ENCODE measurements at places on chromosomes 5 and 9.
A peak's percentile ranks its signal among the peaks of the same experiment; 100 is the strongest.

DNA sequence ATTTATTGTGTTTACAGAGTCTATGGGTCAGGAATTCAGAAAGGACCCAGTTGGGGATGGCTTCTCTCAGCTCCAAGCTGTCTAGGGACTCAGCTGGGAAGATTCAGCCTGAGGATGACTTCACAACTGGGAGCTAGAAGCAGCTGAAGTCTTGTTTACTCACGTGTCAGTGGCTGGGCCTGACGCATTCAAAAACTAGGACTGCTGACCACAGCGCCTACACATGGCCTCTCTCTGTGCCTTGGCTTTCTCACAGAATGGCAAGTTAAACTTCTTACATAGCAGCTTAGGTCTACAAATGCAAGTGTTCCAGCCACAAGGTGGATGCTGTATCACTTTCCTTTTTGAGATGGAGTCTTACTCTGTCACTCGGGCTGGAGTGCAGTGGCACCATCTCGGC is 16.3 kb upstream of the PPP2CA start:
- DNase-seq, result no peak

DNA sequence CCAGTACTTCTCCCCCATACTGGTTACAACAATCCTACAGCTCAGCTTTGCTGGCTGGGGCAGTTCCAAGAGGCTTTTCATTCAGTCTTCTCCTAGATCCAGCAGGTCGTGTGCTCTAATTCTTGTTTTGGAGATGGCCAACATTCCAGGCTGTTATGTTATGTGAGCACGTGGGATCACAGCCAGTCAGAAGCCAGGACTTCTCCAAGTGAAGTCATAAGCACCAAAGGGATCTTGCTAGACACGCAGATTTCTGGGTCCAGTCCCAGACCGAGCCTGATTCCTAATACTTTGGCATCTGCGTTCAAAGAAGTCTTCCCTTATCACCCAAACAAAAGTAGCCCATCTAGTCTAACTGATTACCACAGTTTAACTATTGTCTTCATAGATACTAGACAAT is 1.4 kb upstream of the LARP1 start:
- no peak for DNase-seq

DNA sequence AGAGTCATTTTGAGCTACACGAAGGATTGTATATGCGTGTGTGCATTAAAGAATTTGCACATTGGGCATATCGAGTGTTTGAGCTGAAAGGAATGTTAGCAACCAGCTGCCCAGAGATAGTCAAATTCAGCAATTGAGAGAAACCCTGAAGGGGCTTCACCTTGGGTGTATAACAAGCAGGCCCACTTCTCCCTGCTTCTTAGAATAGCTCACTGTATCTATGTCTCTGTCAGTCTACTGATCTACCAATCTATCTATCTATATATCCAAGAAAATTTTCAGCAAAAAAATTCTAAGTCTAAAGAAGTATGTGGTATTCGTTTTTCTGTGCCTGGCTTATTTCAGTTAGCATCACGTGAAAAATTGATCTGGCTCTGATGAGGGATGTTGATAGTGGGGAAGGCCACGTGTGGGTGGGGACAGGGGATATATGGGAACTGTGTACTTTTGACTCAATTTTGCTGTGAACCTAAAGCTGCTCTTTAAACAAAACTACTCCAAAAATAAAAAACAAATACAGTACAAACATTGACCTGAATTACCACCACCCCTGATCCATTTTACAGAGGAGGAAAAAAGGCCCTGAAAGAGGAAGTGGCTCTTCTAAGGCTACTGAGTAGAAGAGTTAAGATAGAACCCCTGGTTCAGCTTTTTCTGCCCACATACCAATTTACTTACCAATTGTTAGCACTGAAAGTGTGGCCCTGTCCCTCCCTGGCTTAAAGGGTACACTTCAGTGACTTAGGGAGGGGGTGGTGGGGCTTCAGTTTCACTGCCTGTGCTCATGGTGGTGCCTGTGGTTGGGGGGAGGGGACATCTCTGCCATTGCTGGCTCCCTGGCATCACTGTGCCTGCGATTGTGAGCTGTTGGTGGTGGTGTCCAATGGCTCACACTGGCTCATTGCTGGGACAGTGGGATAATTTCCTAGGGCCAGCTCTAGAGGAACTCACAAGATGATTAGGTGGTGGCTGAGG is 141.8 kb downstream of the DOCK2 start:
- no peak for DNase-seq

DNA sequence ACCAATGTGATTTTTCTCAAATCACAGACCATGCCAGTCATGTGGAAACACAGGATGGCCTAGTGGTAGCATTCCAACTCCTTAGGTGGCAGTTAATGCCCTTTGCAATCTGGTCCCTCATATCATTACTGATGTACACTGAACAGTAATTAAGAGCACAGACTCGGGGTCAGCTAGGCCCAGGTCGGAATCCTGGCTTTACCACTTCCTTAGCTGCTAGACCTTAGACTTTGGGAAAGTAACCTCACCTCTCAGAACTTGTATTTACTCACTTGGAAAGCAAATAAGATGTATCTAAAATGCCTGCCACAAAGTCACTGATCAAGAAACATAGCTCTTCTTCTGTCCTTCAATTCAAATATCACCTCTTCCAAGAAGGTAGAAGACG is 112.8 kb downstream of the MAPKAP1 start:
- DNase-seq, result no peak

- no peak for DNase-seq
Measured at GRCh38 chr5:130155345-130156011, 251.2 kb downstream of the CHSY3 start.

DNA sequence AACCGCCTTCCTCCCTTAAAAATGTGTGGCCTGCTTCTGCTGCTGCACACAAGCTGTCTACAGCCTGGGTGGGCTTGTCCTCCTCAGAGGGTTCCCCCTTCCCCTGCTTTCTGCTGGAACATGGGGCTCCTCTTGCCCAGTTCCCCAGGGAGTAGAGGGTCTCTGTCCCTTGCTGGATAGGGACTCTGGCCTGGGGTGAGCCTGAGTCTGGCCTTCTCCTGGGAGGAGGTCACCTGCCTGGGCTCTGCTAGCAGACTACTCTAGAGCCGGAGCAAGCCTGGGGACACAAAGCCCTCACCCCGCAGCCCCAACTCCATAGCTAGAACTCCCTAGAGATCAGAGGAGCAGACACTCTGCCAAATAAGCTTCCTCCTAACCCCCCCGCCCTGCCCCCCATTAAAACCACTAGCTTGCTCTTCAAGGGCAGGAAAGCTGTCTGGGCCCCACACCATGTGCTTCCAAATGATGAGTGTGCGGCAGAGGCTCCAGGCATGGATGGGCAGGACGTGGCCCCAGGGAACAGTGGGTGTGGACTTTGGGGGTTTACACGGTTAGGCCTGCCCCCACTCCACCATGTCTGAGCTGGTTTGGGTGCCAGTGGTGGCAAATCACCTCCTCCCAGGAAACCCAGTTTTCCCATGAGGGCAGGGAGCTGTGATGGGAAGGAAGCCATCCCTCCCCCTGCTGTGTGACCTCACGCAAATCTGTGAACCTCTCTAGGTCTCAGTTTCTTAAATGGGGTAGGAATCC is 10.0 kb downstream of the TCF7 start:
- DNase-seq, result no peak

GRCh38 chr5:94457788-94458187 is 160.6 kb downstream of the KIAA0825 start:
- no peak for DNase-seq

DNA sequence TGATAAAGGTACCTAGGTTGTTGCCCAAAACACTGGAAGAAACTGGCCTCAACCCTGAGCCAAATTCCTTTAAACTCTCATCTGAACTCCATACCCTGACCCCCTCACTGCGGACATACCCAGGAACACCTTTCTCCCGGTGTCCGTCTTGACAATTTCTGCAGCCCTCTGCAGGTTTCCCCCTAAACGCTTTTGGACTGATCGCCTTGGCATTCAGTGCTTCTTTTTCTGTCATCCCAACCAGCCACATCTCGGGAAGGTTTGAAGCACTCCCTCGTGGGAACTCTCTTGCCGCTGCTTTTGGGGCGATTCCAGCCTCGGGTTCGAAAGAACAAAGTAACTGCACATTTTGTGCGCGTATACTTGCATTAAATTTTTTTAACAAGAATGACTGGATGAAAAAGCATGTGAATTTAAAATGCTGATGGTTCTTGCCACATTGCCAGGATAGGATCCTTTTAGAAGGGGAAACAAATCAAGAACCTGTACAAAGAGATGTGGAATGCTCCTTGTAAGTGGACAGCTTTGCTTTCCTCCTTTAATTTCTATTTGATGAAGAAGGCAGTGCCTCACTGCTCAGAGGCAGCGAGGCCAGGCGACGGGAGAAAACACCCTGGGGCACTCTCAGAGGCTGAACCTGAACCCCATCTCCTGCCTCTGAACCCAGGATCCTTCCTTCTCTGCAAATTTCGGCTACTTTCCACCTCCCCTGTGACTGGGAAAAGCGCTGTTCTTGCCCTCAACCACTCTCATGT is 615 bp downstream of the PSMD5 start:
- DNase-seq, result no peak

GRCh38 chr5:132425009-132425937 is 55.8 kb downstream of the SLC22A5 start:
- peak; percentile 57 for DNase-seq

- no peak for DNase-seq
Measured at GRCh38 chr5:54323495-54323894, 13.1 kb upstream of the ARL15 start.

- DNase-seq, result no peak
Measured at GRCh38 chr5:159619826-159620225, 289.5 kb upstream of the IL12B start.

Measured in stimulated activated CD8-positive, alpha-beta memory T cell treated with anti-CD3 and anti-CD28 coated beads, Interleukin-4, amount 100 ng/mL, for 24 hours (primary cell).